A549 treated with AZD2906 at 1 μM for 4 hours (cell line): ENCODE measurements at places on chromosomes 3 and 15. TPM values are rescaled to one million over a fixed set of nuclear protein-coding genes. Genes with fewer than 3 reads are reported as not detected.

SLC9C1 gene
- total RNA-seq = not detected in 5 replicates

TPRG1 gene
- 0.18 to 0.33 TPM (median 0.28 TPM) in 5 replicates for total RNA-seq

CLEC3B gene
- 0.14 to 0.19 TPM in 2 of 5 replicates, not detected in the others for total RNA-seq

TRPC1 gene
- 5.3 to 8.6 TPM (median 7.0 TPM) in 5 replicates for total RNA-seq

EXD1 gene
- total RNA-seq = 0.14 to 0.17 TPM (median 0.14 TPM) in 3 of 5 replicates, not detected in the others

LEKR1 gene
- total RNA-seq = 0.87 to 1.4 TPM (median 1.1 TPM) in 5 replicates

SPATA12 gene
- 0.29 to 0.55 TPM (median 0.39 TPM) in 5 replicates for total RNA-seq

GPR27 gene
- 2.2 to 3.3 TPM (median 3.0 TPM) in 5 replicates for total RNA-seq

DNAH12 gene
- total RNA-seq = 0.08 to 0.16 TPM (median 0.08 TPM) in 4 of 5 replicates, not detected in the other

IQCH gene
- total RNA-seq = 1.1 to 1.6 TPM (median 1.4 TPM) in 5 replicates

PLA2G4D gene
- total RNA-seq = not detected in 5 replicates

PLCH1 gene
- total RNA-seq = 0.72 to 0.92 TPM (median 0.85 TPM) in 5 replicates

STRA6 gene
- total RNA-seq = 50.4 to 82.4 TPM (median 71.8 TPM) in 5 replicates

KIF23 gene
- total RNA-seq = 65.7 to 96.3 TPM (median 74.7 TPM) in 5 replicates
